Activated T-helper 1 cell treated with anti-CD3 and anti-CD28 coated beads, Interleukin-12 subunit alpha, Interleukin-12 subunit beta, Interleukin-2, Interleukin-4 antibody, amounts not matched to agents 30 ng/mL and 10 ng/mL and 1 ng/mL, durations not matched to agents 14 hours and 24 hours and 36 hours (primary cell): ENCODE measurements at places on chromosomes 7 and 10. TPM values are rescaled to one million over a fixed set of nuclear protein-coding genes. Genes with fewer than 3 reads are reported as not detected.

- no peaks in the 10 kb centered on the region for H3K36me3 ChIP-seq
- H3K4me3 ChIP-seq = no peak overlapping the region
- no peak for DNase-seq
- H3K27me3 ChIP-seq = peaks cover 4% of the 10 kb centered on the region
Measured at GRCh38 chr10:60733517-60733822, 44.8 kb upstream of the CDK1 start.

- H3K27ac ChIP-seq = no peak overlapping the region
- no peak for DNase-seq
- no peaks in the 10 kb centered on the region for H3K36me3 ChIP-seq
- H3K4me3 ChIP-seq = no peak overlapping the region
- peaks cover 17% of the 10 kb centered on the region for H3K27me3 ChIP-seq
Measured at GRCh38 chr10:46544989-46545791, 11.3 kb downstream of the GPRIN2 start.

DNA sequence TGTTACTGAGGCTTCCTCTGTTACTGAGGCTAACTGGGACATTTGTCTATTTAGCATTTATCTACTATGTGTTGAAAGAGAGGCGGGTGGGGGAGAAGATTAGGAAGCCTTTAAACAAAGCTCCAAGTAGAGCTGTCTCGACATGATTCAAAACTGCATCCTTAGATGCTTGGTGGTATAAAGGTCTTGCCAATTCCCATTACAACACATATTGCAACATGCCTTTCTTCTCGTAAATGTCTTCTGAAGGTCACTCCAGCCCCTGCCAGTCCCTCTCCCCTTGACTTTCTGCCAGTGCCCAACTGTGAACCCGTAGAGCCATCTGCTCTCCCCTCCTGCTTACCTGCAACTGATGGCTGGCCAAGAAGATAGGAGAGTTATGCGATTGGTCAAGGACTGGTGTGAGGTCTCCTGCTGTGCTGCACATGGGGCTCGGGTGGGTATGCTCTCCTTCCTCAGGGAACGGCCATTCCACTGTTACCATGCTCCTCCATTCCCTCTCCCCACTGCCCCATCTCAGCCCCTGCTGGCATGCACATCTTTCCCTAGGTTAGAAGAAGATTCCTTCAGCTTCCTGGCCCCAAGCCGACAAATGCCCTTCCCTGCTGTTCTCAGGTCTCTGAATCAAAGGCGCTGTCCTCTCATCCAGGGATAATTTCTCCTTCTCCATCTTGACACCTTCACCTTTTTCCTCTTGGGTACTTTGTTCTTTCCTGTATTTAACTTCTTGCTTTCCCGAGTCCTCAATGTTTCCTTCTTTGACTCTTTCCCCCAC lies 43.6 kb upstream of the ZNF32 start:
- no peaks in the 10 kb centered on the region for H3K4me1 ChIP-seq
- H3K4me3 ChIP-seq = no peak overlapping the region
- H3K27me3 ChIP-seq = peaks cover 31% of the 10 kb centered on the region
- H3K36me3 ChIP-seq = no peaks in the 10 kb centered on the region
- DNase-seq = no peak

DNA sequence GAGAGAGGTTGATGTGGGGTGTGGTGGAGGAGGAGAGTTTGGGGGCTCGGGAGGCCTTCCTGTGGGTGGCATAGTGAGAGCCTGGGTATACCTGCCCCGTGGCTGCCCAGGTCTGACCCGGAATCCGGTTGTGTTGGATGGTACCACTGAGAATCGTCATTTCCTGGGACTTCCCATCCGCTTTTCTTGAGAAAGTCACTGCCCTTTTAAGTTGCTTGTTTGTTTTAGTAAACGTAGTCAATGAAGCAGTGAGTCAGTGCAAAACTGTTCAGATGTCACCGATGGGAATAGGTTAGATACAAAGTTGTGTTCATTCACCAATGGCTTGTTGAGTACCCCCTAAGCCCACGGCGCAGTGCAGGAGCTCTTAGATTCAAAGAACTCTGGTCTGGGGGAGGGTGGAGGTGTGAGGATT lies 285.8 kb downstream of the CAMK1D start:
- peak overlapping the region; percentile 92 for H3K27ac ChIP-seq
- peak overlapping the region; percentile 54 for H3K4me3 ChIP-seq
- H3K36me3 ChIP-seq = peaks cover 4% of the 10 kb centered on the region

- no peak overlapping the region for H3K4me3 ChIP-seq
- DNase-seq = no peak
- H3K27ac ChIP-seq = no peak overlapping the region
Measured at GRCh38 chr10:85430991-85431390, 935.6 kb downstream of the GRID1 start.

BBS9 gene
- total RNA-seq = 3.8 and 6.3 TPM in 2 replicates

DNA sequence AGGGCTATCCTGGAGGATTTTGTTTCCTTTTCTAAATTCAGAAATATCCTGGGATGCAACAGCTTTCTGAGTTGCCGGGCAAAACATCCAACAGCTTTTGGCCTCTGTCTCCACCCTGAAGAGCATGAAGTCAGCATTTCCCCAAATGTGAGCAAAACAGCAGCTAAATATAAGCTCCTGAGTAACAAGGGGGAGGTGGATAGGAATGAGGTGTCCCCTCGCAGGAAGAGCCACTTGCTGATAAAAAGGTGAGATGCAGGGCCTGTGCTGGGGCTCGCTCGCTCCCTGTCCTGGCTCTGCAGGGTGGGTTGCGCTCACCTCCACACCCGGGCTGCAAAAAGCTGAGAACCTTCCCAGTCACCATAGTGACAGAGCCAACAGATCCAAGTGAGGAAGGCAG lies 264.3 kb downstream of the ZEB1 start:
- no peak for DNase-seq
- H3K36me3 ChIP-seq = no peaks in the 10 kb centered on the region
- H3K4me3 ChIP-seq = no peak overlapping the region

DNA sequence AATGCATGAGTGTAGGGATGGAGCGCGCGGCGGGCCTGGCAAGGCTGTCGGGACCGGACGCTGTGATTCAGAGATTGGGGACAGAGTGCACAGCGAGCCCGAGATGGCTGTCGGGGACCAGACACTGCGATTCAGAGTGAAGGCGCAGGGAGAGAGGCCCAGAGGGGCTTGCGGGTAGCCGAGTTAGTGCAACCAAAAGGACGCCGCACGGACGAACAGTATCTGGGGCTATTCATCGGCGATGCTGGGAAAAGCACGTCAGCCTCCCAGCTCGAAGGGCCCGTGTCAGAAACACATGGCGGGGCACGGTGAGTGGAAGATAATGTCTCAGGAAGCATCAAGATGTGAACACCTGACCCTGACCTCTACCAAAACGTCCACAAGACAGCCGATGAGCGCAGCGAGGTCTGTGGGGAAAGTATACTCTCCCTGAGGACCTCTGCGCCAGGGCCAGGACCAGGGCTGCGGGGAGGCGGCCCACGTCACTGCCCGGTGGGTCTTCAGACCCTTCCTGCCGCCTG lies 215.8 kb downstream of the ZMYND11 start:
- no peaks in the 10 kb centered on the region for H3K36me3 ChIP-seq
- no peak overlapping the region for H3K4me3 ChIP-seq
- H3K4me1 ChIP-seq = no peaks in the 10 kb centered on the region
- H3K27ac ChIP-seq = no peak overlapping the region

- H3K27me3 ChIP-seq = no peaks in the 10 kb centered on the region
- no peak overlapping the region for H3K27ac ChIP-seq
- no peaks in the 10 kb centered on the region for H3K36me3 ChIP-seq
- no peaks in the 10 kb centered on the region for H3K4me1 ChIP-seq
- DNase-seq = no peak
Measured at GRCh38 chr10:111578076-111578475, 501.2 kb downstream of the ADRA2A start.

- no peak for DNase-seq
- no peaks in the 10 kb centered on the region for H3K36me3 ChIP-seq
- H3K27me3 ChIP-seq = no peaks in the 10 kb centered on the region
- no peak overlapping the region for H3K4me3 ChIP-seq
- no peak overlapping the region for H3K27ac ChIP-seq
Measured at GRCh38 chr7:10579561-10579960, 394.1 kb upstream of the PHF14 start.
